Right cardiac atrium (tissue), 5 donors: ENCODE measurements at places on chromosomes 4 and X. TPM values are rescaled to one million over a fixed set of nuclear protein-coding genes. Genes with fewer than 3 reads are reported as not detected.

GRCh38 chr4:56310401-56311125, 76.7 kb downstream of the AASDH start:
- DNase-seq, result no peak

GRCh38 chr4:74632634-74633033, 161.7 kb downstream of the BTC start:
- DNase-seq, result no peak

The VSIG4 gene
- 38.4 TPM for total RNA-seq

DNA sequence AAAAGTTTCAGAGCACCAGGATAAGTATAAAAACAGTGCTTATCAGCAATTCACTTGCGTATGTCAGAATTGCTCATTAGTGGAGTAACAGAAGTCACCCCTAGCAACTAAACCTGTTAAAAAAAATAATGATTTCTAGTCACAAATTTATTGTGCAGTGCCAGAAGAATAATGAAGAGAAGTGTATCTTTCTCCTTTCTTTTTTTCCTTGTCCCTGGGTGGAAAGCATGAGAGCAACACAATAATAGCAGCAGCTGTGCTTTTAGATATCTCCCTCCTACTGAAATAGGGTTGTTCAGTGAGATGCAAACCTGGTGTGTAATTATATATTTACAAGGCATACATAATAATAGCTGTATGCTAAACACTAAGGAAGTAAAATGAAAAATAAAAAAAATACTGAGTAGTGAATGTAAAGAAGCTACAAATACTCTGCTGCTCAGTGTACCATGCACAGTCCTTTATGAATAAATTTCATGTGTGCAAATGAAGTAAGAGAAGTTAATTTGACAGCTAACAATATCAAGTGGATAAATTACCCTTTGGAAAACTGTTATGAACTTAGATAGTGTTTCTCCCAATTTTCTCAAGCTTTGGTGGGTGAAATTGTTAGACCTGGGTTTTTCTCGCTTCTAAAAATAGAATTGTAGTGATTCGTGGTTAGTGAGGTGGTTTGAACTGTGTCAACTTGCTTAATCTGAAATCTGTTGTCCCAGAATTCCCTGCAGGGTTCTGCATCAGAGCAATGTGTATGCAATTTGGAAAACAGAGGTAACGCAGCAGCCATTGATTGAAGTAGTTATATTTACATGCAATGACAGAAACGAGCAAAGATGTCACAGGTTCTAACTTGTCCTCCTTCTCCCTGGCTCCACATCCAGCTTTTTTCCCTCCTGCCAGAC, 125.7 kb upstream of the NDST3 start:
- DNase-seq, result no peak

- DNase-seq, result no peak
Measured at GRCh38 chr4:184513802-184514120, 39.4 kb upstream of the IRF2 start.

- DNase-seq, result no peak
Measured at GRCh38 chrX:96835660-96836289, 47.9 kb upstream of the RPA4 start.

DNA sequence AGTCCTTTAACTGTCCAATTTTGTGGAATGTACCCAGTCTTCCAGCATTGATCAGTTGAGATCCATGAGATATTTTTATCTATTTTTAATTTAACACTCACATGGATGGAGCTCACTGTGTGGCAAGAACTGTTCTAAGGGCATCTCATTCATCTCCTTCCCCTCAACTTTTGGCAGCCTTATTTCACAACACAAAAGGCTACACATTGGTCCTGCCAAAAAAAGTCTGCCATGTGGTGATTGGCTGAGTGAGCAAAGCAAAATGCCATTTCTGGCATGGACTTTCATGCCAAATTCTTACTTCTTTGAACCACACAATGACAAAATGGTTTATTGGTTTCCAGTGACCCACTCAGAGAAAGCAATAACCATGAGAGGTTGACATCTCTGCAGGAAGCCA, 171.6 kb upstream of the MAP3K15 start:
- no peak for DNase-seq

The PAGE2 gene
- total RNA-seq, result not detected

- DNase-seq, result no peak
Measured at GRCh38 chrX:71993371-71993770, 82.7 kb downstream of the NHSL2 start.

DNA sequence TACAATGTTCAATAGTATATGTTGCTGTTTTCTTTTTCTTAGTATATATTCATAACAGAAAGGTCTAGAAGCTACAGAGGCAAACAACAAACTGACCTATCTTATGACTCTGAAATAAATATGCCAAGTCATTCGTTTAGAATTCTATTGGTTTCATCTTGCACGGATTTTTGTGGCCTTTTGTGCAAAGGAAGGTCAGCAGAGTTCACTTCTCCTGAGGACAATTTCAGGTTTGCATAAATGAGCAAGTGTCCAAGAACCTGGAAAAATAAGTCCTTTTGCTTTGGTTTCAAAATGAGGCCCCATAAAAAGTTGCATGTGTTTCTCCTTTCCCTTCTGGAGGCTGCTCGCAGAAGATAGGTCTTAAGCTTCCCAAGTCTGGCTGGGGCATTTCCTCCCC, 156.9 kb downstream of the APBB2 start:
- DNase-seq, result no peak

The SMAD1 gene
- 8.3 TPM for total RNA-seq

DNA sequence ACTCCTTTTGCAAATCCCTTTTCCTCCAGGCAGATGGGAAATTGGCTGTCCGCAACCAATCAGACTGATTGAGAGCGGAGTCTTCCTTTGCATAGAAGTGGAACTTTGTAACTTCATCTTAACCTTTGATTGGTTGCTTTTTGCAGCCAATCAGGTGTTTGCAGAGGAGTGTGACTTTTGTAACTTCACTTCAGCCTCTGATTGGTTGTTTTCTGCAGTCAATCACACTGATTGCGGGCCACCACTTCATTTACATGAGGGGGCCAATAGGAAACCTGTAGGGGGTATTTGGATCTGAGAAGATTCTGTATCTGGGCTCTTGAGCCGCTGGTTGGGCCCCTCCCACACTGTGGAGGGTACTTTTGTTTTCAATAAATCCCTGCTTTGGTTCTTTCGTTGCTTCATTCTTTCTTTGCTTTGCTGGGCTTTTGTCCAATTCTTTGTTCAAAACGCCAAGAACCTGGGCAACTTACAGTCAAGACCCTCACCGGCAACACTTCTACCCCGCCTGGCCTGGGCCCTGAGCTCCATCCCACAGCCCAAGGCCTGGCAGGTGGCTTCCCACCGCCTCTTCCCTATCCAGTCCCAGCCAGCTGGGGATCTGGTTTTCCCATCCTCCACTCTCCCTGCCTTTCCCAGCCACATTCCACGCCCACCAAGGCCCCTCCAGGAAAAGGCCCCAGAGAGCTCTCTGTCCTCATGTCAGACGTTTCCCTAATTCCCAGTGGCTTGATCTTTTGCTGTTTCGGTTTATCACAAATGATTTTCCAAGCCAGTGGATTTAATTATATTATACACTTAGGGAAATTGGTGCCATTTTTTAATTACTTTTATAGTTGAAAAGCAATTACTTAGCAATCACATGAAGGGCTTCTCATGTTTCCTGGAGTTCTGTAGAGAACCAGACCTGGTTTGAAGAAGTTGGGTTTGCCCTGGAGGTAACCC, 110.2 kb upstream of the STX18 start:
- no peak for DNase-seq

The TLR10 gene
- total RNA-seq, result not detected

DNA sequence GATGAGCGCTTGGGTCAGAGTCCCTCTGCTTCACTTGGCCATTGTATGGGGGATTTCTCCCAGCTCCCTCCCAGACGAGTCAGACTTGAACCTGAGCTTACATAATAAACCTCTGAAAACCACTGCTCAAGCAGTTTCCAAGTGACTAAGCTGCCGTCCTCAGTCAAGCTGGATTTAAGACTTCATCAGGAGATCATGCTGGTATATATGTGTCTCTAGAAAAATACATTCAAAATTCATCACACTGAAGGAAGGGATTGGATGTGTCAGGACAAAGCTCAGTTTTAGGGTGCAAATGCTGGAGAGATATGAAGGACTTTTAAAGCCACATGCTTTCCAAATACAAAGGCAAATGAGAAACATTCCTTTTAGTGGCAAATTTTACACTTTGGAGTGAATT, 114.3 kb downstream of the QDPR start:
- no peak for DNase-seq

GRCh38 chr4:109645874-109646710, 57.2 kb downstream of the CASP6 start:
- no peak for DNase-seq

- DNase-seq, result no peak
Measured at GRCh38 chr4:112109360-112110058, 35.7 kb upstream of the FAM241A start.

The SYN1 gene
- total RNA-seq, result 17.4 TPM

GRCh38 chr4:14646831-14647230, 355.4 kb upstream of the CPEB2 start:
- no peak for DNase-seq

GRCh38 chrX:9882669-9883446, 84.3 kb upstream of the CLDN34 start:
- peak; percentile 47 for DNase-seq

- no peak for DNase-seq
Measured at GRCh38 chrX:3520982-3521381, 174.5 kb upstream of the MXRA5 start.

DNA sequence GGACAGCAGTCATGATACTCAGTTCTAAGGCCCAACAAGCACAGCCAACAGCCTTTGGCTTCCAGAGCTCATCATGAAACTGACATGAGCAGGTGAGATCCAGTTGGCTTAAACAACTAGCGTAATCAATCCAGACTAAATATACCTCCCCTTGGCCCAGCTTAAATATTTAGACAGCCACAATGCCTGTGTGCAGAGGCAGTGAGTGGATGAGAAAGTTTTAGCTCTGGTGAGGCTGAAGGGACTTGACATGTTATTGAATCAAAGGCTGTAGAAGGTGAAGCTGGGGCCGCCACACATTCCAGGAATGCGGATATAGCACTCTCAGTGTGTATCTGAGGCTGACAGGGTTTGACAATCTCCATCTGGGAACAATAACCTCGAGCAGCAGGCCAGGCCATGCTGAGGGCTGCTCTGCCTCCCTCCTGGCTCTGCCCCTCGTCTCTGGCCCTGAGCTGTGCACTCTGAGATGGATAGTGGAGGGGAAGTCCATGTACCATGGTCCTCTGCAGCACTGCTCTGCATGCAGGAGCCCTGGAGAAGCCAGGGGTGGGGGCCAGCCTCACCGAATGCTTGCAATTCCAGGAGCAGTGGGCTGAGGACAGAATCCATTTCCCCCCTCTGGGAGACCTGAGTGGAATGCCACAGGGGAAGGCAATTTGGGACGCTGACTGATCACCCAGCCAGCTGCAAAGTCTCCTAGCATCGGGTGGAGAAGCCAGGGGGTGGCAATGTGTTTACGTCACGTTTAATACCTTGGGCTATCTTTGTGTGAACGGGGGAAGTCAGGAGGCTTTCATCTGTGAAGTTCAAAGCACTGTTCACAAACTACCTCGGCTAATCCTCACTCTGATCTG, 37.3 kb upstream of the RASL11B start:
- DNase-seq, result peak; percentile 76

DNA sequence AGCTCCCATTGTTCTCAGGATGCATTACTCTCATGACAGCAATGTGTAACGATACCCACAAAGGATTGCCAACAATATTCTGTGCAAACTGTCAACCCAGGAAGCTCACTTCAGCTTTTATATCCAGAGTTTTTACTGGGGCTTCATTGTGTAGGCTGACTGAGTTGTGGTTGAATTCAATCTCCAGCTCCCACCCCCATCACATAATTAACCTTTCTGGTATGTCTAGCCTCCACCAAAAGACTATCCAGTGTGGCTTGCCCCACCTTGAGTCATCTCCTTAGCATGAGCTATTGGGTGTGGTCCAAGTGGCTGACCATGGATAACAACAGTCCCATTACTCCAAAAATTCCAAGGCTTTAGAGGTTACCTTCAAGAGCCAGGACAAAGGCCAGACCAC, 17.7 kb upstream of the TAB3 start:
- DNase-seq, result no peak

DNA sequence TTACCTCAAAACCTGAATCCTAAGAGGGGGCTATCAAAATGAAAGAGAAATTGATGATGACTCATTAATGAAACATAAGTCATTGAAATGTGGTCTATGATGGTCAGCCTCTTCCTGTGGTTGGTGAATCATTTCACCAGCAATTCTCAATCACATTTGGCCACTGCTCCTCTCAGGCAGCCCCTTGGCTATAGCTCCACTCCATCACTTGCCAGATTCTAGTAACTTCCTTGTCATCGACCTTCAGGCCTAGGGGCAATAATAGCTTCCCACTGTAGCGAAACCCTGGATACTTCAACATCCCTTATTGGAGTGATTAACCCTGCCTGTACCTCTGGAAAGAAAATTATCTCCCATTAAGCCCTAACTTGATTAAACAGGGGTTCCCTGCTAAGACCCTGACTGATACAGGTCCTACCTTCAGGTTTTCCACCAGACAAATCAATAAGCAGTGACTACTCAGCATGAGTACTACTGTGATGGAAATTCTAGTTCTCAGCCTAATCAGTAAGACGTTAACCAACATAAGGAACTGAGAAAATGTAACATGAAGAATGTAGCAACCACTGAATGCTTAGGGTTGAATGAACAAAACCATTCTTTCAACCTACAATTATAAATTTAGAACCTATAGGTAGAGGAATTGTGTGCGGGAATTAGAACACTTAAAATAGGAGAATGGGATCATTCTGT, 30.4 kb downstream of the ADH7 start:
- no peak for DNase-seq

The TAF1 gene
- 22.4 TPM for total RNA-seq

GRCh38 chr4:107050525-107051135, 14.5 kb upstream of the DKK2 start:
- no peak for DNase-seq

DNA sequence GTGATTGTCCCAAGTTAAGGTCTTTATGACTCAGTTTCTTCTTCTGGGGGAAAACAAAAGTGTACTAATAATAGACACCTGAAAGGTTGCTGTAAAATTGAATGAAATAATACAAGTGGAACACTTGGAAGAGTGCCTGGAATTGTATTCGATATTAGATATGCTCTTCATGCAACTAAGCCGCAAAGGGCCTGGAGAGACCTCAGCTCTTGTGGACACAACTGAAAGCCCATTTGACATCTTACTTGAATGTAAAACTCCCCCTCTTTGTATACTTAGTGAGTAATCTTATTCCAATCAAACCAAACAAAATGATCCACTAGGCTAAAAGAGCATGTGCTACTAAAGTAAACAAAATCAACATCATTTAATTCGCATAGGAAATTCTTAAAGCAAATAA, 511 bp upstream of the MAP9 start:
- DNase-seq, result no peak

- peak; percentile 94 for DNase-seq
Measured at GRCh38 chr4:54281054-54281766, 52.1 kb downstream of the PDGFRA start.

DNA sequence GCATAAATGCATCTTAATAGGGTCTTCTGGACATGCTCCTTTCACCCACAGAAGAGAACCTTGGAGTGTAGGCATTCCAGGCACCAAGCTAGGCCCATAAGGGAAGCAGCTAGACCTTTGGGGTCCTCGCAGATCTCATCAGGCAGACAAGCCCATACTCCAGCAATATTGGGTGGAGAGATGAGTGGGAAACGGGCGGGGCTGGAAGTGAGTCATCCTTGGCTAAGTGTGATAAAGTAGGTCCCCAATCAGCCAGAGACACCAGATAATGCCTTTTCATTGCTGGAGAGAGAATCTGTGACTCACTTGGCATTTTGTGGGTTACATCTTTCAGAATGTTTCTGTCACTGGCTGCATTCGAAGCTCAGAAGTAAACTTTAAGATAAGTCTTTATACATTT, 133.3 kb upstream of the MBNL3 start:
- DNase-seq, result peak; percentile 17

GRCh38 chr4:101944649-101945048, 154.1 kb downstream of the BANK1 start:
- DNase-seq, result no peak

- no peak for DNase-seq
Measured at GRCh38 chr4:60500810-60501209, 699.3 kb upstream of the ADGRL3 start.
